ENCODE measurements at places on chromosomes 3 and 15.

GRCh38 chr3:5054098-5054497, 68.0 kb upstream of the ARL8B start:
- no peak for DNase-seq

DNA sequence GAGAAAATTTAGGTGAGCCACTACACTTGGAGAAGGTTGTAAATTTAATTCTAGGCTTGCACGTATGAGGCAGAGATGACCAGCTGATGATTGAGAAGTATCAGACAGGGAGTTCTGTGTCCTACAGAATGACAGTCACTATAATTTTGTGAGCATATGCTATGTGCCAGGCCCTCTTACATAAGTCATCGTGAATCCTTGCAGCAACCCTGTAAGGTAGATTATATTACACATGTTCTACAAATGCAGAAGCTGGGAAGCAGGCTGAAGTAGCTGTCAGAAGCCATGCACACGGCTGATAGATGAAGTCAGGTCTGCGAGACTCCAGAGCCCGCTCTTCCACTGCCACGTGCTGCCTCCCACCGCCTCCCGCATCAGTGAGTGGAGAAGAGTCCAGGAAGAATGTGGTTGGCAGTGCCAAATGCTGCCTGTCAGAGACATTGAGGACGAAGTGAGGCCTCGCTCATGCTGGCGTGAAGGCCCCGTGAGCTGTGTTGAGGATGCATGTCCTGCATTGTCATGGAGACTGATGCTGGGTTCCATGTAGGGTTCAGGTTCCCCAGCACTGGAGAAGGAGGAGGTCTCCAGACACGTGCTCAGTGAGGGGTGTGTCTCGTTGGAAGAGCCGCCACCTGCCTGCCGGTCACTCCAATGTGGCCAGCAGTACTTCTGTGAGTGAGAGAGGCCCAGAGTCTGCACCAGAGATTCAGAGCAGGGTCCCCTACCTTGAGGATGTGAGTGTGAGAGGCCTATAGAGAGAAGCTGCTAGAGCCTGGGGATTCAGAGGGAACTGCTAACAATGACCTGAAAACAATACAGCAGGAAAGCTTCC, 123.3 kb upstream of the PLXNA1 start:
- DNase-seq, result no peak

DNA sequence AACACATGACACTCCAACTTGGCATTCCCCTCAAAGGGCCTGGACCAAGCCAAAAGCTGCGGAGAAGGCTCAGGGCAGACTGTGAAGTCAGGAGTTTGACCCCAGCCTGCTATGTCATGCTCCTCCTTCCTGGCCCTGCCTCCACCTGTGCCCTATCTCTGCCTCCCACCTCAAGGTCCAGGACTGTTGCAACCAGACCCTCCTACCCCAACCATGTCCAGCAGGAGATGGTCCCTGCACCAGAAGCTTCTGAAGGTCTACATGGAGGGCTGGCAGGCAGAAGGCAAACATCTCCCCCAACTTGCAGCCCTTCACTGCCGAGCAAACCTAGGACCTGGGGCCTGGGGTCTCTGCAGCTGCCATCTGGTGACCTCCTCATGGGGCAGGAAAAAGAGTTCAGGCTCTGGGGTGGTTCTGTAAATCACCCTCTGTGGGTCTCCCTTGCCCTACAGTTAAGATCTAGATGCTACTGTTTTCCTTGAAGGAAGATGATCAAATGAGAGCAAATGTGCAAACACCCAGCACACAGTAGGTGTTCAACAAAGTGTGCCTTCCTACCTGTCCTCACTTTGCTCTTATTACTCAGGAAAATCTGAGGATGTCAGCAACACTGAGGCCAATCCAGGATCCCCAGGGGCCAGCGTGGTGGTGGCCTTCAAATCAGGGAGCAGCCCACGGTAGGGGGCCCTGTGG, 11.5 kb upstream of the CSK start:
- DNase-seq, result no peak

GRCh38 chr3:66177026-66177425, 43.8 kb upstream of the SLC25A26 start:
- DNase-seq, result no peak

DNA sequence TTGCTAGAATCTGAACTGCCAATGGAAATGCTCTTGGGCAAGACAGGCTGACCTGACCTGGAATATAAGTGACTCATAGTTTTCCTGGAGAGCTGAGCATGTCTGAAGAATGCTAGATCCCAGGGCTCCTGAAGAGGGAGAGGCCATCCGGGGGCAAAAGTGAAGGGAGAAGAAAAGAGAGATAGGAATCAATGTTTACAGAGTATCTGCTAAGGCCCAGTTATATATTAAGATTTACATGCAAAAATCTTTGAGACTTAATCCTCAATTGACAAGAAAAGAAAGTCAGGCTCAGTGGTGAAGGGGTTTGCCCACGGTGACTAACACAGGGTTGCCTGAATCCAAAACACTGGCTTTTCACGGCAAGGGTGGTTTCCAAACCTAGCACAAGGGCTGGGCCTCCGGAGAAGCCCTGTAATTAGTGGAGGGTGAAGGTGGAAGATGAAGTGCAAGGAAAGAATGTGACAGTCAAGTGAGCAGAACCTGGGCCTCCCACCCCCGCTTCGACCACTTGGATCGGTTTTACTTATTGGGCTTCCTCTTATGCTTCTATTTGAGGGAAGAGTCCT, 91.7 kb upstream of the FGF12 start:
- DNase-seq, result peak; percentile 31

Measured in GM13977 (cell line).